Right ventricle myocardium inferior (tissue), 1 donor: ENCODE measurements at places on chromosomes 3 and 15. TPM values are rescaled to one million over a fixed set of nuclear protein-coding genes. Genes with fewer than 3 reads are reported as not detected.

DNA sequence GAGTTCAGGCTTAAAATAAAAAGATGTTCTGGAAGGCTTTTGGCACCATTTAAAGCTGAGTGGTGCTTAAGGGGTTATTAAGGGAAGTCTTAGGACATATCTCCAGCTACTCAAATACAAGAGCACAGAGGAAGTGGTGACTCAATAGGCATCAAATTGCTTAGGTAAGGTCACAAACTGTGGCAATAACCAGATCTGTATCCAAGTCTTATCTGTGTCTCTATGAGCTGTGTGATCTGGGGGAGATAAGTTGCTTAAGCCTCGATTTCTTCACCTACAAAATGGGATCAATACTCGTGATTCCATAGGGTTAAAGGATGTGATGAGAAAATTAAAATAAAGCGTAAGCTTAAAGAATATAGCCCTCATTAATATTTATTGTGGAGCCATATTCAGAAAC, 7.6 kb downstream of the HDC start:
- no peak for DNase-seq

The RTP1 gene
- total RNA-seq = not detected

DNA sequence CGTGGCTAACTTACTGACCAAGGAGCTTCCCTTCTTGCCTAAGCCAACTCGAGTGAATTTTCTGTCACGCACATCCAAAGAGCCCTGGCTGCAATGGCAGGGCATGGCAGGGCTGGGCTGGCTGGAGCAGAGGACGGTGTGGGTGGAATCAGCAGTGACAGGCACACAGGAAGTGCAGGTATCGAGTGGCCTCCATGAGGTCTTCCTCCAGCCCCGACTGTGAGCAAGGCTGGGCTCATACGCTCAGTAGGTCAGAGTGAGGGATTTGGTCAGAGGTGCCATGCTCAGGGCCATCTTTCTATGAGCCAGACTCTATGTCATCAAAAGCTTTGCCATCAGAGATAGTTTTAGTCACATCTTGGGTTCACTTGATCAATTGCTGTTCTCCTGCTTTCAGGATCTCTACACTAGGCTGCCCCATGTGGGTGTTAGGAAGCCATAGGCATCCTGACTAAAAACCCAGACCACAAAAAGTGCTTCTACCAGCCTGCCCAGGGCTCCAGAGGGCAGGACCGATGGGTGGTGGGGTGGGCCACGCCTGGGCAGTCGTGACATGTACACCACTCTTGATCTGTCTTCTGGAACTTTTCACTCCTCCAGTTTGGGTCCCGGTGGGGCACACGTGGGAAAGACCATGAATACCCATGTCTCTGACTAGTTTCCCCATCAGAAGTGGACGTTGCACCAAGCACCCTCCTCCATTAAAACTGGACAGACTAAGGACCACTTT, 22.6 kb upstream of the COMMD4 start:
- no peak for DNase-seq

GRCh38 chr3:197149-197827, 725 bp downstream of the CHL1 start:
- DNase-seq = peak; percentile 62

The DISP2 gene
- 3.9 TPM for total RNA-seq

GRCh38 chr15:69104050-69104750, 56.2 kb upstream of the GLCE start:
- DNase-seq = no peak

GRCh38 chr3:129031476-129032215, 28.9 kb upstream of the GP9 start:
- DNase-seq = peak; percentile 63

- no peak for DNase-seq
Measured at GRCh38 chr3:197794115-197794514, 3.1 kb downstream of the LRCH3 start.

DNA sequence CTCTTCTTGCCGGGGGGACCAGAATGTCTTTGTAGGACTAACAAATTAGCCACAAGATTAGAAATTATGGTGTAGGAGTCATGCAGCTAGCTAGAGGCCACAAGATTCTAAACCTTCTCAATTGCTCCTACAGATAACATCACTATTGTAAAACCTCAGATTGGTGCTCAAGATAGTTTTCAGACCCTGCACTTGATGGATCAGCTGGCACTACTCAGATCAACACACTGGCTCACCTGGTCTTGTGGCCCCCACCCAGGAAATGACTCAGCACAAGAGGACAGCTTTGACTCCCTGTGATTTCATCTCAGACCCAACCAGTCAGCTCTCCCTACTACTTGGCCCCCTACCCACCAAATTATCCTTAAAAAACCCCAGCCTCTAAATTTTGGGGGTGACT, 124.1 kb upstream of the RASGRP1 start:
- DNase-seq = no peak

GRCh38 chr3:111738238-111738637, 120.8 kb upstream of the PHLDB2 start:
- no peak for DNase-seq

The CLCN2 gene
- total RNA-seq = 2.9 TPM

DNA sequence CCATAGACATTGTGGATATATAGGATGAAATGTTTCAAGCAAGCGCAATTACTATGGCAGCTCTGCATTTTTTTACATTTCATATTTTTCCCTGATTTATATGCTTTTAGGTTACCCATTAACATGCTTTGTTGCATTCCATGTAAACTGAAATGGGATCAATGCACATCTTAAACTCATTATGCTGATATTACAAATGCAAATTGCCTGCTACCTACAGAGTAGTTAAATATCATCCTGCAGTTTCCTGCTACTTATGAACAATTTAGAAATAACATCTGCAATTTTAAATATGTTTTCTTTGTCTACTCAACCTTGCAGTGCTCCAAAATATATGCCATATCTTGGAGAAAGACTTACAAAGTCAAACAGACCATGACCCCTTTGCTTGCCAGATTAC, 526.9 kb upstream of the NECTIN3 start:
- DNase-seq = no peak

The GRIP2 gene
- total RNA-seq = 39.3 TPM

DNA sequence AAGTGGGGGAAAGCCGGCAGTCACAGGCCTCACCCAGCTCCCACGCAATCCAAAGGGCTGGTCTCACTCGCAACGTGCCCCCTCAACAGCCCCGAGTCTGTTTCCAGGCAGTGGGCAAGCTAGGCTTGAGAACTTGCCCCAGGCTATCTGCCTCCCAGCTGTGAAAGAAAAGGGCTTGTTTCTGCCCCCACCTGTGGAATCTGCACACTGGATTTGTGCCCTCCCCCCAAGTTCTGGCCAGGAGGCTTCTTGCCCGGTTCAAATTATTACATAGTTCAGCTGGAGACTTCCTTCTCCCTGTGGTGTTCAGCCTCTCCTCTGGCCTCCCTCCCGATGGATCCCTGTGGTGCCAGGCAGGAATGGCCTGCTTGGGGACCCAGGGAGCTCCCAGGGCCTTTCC, 283.9 kb upstream of the LYSMD4 start:
- DNase-seq = no peak

DNA sequence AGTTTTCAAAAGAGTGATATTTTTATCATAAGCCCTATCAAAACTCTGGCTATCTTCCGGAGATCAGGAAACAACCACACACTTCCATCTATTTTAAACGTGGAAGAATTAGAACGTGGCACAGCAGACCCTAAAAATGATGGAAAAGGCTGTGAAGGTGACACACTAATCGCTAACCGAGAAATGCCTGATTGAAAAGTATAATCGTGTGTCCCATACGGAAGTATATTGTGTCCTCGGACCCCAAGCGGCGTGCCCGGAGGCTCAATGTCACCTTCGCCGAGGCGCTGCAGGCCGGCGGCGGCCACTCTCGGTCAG, 642 bp downstream of the COX5A start:
- DNase-seq = no peak

GRCh38 chr15:69576035-69576526, 123.5 kb downstream of the RPLP1 start:
- no peak for DNase-seq

The KAT2B gene
- total RNA-seq = 118 TPM

GRCh38 chr15:45549541-45550220, 27.1 kb upstream of the SLC30A4 start:
- no peak for DNase-seq

DNA sequence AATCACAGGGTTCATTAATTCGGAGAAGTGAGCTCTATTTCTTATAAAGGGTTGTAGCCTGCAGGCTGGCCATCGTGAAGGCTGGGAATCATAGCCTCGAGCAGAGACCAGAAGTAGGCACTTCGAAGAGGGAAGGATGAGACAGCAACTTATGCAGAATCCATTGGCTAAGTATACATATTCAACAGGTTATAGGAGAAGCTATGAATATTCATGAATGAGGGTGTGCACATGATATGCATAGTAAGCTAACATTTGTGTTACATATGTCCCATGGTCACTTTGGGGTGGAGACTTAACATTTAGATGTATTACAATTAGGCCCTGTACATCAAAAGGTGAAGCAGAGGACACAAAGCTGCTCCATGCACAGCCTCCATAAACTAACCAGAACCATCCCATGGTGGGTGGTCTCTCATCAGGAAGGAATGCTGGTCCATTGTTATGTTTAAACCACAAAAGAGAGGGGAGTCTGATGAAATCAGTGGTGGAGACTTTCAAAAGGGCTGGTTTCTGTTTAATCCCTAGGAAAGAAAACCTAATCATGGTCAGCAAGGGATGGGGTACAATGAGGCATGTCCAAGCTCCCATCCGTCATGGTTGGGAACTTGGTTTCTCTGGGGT, 80.8 kb upstream of the FHIT start:
- no peak for DNase-seq

The ARNT2 gene
- 4.9 TPM for total RNA-seq

DNA sequence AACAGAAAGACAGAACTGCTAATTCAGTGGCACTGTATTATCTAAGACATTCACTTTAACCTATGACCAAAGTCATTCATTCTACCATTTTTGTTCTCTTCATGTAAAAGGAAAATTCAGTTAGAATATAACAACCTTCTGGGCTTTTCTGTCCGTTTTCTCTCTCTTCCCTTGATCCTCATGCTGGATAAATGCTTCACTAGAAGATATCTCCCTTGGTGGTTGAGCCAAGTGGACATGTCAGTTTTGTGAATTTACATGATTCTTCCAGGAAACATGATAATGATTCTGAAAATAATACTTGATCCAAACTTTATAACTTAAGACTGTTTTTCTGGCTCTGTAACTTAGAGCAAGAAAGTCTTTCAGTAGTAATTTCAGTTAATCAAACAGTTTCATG, 1012.2 kb downstream of the SQOR start:
- DNase-seq = no peak

DNA sequence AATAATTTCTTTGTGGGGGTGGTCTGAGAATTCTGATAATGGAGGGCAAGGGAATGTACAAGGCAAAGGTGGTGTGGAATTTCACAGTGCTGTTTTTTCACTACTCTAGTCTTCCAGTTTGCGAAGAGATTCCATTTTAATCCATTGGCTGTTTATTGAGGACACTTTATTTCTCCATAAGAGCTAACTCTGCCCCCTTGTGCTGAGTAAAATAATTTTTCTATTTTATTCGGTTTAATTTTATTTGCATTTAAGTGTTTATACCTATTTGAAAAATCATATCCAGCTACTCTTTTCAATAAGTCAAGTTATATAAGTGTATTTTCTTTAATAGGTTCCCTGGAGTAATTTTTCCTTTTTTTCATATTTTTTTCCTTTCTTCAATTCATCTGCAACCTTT, 840.1 kb downstream of the TUSC7 start:
- no peak for DNase-seq

DNA sequence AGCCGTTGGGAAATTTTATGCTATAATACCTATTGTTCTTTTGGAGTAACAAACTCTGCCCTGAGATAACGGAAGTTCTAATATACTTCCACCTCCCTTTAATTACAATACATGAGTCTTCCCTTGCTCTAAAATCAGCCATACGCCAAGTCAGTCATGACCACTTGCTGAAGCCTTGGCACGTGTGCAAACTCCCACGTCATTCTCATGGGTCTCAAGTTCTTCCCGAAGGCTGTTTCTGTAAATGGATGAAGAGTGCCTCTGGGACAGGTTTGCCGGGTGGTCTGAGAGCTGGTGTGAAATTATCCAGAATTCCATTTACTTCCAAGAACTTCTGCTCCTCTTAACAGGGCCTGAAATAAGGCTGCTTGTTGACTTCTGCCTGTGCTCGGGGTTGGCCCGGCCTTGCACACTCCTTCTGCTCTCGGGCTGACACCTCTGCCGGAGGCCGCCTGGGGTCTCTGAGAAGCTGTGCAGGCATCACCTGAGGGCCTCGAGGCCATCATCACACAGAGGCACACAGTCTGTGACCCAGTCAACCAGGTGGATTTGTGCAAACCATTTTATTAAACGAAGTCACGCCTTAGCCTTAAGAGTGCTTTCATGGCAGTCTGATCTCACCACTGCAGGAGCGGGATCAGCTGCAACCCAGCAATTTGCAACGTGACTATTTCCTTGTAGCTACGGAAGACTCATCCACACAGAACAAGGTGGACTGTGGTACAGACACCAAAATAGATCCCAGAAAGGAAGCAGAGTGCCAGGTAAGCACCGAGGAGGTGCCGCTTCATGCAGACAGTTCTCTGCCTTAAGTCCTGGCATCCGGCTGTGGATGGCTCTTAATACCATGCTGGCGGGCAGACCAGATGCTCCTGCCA, 120.1 kb downstream of the ADAMTS17 start:
- no peak for DNase-seq

GRCh38 chr3:191987831-191988350, 526.9 kb downstream of the PYDC2 start:
- no peak for DNase-seq

DNA sequence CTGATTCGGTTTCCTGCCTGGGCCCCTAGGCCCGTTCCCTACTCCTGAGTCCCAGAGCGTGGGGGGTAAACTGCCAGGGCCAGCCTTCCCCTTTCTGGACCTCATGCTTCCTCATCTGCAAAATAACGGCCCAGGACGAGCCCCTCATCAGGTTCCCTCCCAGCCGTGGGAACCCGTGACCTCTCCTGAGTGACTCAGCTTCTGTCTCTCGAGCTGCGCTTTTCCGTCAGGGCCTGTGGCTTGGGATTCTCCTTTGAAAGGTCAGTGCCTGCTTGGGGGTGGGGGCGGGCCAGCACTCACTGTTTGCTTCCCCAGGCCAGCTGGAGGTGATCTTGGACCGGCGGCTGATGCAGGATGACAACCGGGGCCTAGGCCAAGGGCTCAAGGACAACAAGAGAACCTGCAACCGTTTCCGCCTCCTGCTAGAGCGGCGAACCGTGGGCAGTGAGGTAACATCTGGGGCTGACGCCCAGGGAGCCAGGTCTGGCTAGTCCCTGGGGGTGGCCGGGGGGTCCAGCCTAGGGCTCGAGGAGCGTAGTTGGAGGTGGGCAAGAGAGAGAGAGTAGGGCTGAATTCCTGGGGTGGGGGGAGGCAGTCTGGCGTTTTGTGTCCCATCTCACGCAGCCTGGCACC, 12.8 kb downstream of the MAN2A2 start:
- peak; percentile 90 for DNase-seq
